ENCODE measurements at places on chromosomes 6 and 20.

DNA sequence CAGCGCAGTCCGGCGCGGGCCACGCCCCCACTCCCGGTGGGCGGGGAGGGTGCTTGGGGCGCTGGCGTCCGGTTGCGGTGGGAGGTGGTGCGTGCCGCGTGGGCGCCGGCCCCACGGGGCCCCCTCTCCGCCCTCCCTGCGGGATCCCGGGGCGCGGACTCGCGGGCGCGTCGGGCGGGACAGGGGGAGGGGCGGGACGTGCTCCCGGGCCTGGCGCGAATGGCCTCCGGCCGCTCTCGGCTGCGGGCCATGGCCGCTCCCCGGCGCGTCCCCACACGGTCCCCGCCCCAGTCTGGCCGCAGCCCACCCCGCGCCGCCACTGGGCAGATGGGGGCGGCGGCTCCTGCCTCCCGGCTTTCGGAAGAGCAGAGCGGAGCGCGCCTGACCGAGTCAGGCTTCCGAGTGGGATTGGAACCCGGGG is 771 bp upstream of the PPP1R3G start:
- no peak for DNase-seq

DNA sequence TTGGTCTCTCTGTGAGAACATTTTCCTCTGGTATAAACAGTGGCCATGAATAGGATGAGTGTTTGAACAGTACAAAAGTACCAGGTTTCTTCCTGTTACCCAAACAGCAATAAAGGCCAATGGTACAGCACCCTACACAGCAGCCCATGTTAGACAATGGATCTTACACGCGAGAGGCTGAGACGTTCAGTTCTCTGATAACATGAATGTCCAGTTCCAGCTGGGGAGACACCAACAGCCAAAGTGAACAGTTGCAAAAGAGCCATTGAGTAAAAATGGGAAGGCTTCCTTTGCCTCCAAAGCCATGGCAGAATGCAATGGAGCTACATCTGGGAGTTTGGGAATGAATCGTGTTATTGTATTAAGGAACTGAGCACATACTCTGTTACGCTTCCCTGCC is 246.8 kb upstream of the SGK1 start:
- peak; percentile 24 for DNase-seq

- DNase-seq = no peak
Observed at GRCh38 chr20:43832961-43833360, 81.7 kb upstream of the TOX2 start.

- DNase-seq = peak; percentile 73
Observed at GRCh38 chr6:6556738-6557503, 31.6 kb upstream of the LY86 start.

DNA sequence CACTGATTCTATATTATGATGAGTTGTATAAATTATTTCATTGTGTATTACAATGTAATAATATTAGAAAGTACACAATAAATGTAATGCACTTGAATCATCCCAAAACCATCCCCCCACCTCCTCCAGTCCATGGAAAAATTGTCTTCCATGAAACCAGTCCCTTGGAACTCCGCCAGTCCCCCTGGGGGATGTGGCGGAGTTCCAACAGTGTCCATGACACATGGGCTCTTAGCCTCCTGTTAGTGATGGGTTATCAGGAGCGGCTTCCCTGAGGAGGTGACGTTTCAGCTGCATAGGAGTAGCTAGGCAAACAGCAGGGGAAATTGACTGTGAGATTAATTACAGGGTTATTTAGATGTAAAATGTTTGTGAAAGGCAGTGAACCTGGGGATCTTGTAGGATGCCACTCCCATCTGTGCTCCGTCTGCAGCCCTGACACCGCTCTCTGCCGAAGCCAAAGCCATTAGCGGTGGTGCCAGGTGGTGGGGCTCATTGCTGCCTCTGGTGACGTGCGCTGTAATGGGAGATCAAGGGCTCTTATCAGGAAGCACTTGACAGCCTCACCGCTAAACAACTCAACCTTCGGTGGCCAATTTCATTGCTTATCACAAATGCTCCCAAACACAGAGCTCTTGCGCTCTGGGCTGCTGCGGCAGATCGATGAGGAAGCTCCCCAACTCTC is 81.6 kb upstream of the MC3R start:
- DNase-seq = peak; percentile 28

DNA sequence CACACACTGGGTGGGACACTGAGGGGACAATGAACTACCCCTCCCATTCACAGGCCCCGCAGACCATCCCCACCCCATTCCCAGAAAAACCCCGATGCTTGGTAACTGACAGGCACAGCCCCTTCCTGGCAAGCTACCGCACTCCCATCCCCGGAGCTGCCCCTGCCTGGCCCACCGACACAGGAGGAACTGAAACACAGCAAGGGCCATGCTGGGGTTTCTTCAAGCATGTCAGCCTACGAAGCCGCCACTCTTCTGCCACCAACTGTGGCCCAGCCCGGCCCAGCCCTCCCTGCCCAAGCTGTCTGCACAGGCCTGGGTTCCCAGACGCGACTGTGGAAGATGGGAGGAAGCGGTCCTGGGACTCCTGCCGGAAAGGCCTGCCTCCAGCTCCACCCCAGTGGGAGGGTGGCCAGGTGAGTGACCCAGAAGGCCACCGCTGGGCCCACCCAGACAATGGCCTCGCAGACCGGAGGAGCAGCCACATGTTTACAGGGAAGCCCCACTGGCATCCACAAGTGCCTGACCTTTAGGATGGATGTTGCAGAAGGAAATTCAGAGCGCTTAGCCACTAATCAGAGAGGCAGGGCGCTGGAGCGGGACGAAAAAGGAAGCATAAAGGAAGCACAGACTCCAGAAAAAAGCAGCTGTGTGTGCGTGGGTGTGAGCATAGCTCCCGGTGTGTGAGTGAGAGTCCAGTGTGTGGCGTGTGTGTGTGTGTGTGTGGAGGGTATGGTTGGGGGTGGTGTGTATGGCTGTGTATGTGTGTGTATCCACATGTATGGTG is 91.6 kb downstream of the PRND start:
- no peak for DNase-seq

- DNase-seq = no peak
Observed at GRCh38 chr6:158165919-158166416, 2.1 kb downstream of the SERAC1 start.

- peak; percentile 73 for DNase-seq
Observed at GRCh38 chr20:61913423-61914225, 152.1 kb downstream of the TAF4 start.

GRCh38 chr6:168333039-168333438 is 13.5 kb upstream of the DACT2 start:
- peak; percentile 31 for DNase-seq

DNA sequence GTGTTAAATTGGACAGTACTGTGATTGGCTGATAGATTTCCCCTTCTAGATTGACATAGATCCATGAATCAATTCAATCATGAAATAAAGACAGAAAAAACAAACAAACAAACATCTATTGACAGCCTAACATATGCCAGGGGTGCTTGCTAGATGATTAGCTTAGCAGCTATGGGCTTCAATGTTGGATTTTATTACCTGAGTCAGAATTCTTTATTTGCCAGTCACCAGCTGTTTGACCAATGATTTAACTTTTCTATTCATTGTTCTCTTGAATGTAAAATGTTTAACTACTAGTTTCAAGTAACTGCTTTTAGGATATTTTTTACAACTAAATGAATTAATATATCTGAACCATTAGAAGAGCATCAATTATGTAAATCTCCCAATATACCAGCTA is 901.3 kb upstream of the CITED2 start:
- peak; percentile 15 for DNase-seq

DNA sequence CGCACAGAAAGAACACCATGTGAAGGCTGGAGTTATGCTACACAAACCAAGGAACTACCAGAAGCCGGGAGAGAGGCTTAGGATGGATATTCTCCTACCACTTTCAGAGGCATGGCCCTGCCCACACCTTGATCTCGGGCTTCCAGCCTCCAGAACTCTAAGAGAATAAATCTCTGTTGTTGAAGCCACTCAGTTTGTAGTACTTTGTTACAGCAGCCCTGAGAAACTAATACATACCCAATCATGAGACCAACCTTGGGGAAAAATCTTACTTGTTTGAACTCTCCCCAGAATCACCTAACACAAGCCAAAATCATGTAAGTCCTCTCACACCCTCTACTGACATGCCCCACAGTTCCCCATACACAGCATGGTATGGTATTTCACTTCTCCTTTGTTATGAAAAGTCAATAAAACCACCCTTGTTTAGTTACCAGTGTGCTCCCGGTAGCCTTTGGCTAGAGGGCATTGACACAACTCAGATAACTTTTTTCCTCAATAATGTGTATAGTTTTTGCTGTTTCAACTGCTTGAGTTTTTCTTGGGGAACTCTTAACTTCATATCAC is 40.7 kb upstream of the SLC2A12 start:
- DNase-seq = peak; percentile 83

- DNase-seq = no peak
Observed at GRCh38 chr6:98942263-98942803, 5.4 kb downstream of the FBXL4 start.

DNA sequence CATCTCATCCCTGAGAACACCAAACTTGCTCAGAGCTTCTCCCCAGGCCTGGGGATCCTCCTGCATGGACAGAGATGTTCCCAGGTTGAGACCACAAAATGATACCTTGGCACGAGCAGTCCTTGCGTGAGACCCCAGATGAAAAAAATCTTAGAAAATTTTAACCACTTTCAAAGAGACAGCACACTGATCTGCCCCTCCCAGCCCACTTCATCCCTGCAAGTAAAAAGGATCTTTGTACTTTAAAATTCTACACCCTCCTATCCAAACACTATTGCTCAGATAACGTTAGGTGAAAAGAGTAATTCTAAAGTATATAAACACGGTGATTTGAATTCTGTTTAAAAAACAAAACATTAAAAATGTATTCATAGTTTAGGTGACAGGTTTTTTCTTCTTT is 98.5 kb downstream of the SLC23A2 start:
- no peak for DNase-seq

- no peak for DNase-seq
Observed at GRCh38 chr20:33408716-33409654, 7.7 kb upstream of the CDK5RAP1 start.
